ENCODE measurements at places on chromosomes 7 and 10. TPM values are rescaled to one million over a fixed set of nuclear protein-coding genes. Genes with fewer than 3 reads are reported as not detected.

TMEM120A gene
- total RNA-seq: 28.3 TPM

FEZF1 gene
- 0.27 TPM for total RNA-seq

EN2 gene
- total RNA-seq: 0.11 TPM

LRRC4 gene
- 4.6 TPM for total RNA-seq

PIK3AP1 gene
- 5.4 TPM for total RNA-seq

NKX6-2 gene
- total RNA-seq: not detected

NEUROD6 gene
- total RNA-seq: 0.93 TPM

SAP25 gene
- total RNA-seq: not detected

SDK1 gene
- 17.0 TPM for total RNA-seq

LDB3 gene
- 24.9 TPM for total RNA-seq

ZPBP gene
- total RNA-seq: 5.7 TPM

KLLN gene
- 0.55 TPM for total RNA-seq

TLX1 gene
- not detected for total RNA-seq

SPDYE11 gene
- not detected for total RNA-seq

AQP1 gene
- total RNA-seq: 75.8 TPM

Data from camera-type eye (tissue), 1 donor.